GOT3 (cell line): ENCODE measurements at places on chromosomes 11 and 22.

GRCh38 chr22:22838148-22838786 lies 49.3 kb upstream of the IGLL5 start:
- no peak for DNase-seq

DNA sequence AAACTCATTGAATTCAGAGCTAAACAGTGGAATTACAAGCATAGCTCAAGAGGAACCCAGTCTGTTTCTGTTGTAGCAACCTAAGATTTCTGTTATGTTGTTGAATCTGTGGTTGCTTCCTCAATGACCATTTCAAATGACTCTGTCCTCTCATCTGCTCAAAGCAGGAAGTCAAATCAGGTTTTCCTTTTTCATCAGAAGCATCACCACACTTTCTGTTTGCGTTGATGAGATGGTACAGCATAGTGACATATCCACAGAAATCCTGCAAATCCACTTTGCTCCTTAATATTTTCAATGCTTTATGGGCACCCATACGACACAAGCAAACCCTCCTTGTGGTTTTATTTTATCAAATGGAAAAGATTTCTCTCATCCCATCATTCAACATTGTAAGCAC lies 12.6 kb upstream of the UCP2 start:
- no peak for DNase-seq

GRCh38 chr11:65947133-65947532 lies 1.9 kb downstream of the TSGA10IP start:
- no peak for DNase-seq

GRCh38 chr11:119594639-119595249 lies 134.3 kb downstream of the NECTIN1 start:
- no peak for DNase-seq

- no peak for DNase-seq
These were observed 149.3 kb downstream of the FBXO7 start for GRCh38 chr22:32623943-32624342.

DNA sequence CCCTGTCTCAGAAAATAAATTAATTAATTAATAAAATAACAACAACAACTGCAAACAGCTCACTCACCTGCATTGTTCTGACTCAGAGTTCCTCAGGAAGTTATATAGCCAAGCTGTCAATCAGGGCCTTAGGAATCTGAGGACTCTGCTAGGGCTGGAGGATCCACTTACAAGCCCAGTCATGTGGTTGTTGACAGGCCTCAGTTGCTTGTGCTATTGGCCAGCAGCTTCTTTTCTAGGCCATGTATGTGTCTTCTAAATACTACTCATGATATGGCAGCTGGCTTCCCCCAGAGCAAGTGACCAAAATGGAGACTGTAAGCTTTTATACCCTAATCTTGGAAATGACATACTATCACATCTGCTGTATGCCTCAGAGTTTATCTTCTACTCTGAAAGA lies 20.8 kb upstream of the ATP5MG start:
- no peak for DNase-seq

- no peak for DNase-seq
These were observed 290.7 kb upstream of the MPPED2 start for GRCh38 chr11:30876663-30877396.

GRCh38 chr22:33006220-33006954 lies 51.8 kb downstream of the SYN3 start:
- no peak for DNase-seq

DNA sequence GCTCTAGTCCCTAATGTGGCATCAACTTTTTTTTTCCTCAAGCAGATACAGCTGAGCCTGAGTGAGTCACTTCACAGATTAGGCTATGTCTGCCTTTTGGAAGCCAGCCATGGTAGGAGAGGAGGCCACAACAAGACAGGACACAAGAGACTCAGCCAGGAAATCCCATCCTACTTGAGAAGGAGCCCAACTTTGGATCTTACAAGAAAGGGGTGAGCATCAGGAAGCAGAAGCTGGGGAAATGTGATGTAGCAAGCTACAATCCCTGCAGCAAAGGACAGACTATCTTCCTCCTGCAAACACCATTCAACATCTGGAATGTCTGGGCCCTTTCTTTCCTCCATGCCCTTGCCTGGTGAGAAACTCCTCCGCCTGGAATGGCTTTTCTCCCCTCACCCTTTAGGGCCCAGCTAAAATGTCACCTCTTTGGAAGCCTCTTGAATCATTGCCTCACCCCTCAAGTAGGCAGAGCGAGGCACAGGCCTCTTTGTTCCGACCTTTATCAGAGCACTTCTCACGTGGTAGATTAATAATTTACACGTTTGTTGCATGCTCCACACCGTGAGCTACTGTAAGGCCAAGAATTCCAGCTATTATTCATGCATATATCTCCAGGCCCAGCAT lies 156.4 kb upstream of the PITPNB start:
- no peak for DNase-seq

DNA sequence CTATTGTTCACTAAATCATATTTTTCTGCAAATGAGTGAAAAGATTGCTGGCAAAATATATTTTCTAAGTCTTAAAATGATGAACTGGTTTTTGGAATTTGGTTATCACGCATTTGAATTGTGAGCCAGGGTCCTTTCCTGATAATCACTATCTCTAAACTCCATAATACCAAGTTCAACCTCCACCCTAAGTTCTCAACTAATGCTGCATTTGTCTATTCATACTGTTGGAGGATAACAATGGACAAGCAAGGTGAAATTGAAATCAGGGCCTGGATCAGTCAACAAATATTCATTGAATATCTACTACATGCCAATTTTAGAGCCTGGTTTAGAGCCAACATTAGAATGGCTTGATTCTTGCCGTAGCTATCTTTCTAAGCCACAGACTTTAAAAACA lies 4.7 kb upstream of the PCF11 start:
- no peak for DNase-seq

- DNase-seq = no peak
These were observed 83.0 kb downstream of the TMPRSS5 start for GRCh38 chr11:113623114-113623513.

GRCh38 chr11:45833761-45834160 lies 13.5 kb upstream of the CRY2 start:
- no peak for DNase-seq

- no peak for DNase-seq
These were observed 44.1 kb downstream of the RSF1 start for GRCh38 chr11:77776455-77776854.

DNA sequence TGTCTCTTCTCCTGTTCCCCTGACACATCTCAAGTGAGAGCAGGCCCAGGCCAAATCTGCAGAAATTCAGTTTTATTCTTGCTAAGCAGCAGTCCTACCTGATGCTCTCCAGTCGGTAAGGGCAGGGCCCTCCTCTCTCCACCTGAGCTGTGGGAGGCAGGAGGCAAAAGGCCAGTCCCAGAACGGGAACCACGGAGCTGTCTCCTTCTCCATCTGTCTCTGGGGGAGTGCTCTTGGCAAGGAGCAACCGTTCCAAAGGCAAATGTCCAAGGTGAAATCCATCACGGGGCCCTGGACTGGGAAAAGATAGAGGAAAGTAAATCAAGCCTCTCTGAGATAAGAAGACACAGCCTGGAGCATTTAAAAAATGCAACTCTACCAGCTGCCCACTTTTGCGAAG lies 65.2 kb upstream of the CDON start:
- DNase-seq = no peak

DNA sequence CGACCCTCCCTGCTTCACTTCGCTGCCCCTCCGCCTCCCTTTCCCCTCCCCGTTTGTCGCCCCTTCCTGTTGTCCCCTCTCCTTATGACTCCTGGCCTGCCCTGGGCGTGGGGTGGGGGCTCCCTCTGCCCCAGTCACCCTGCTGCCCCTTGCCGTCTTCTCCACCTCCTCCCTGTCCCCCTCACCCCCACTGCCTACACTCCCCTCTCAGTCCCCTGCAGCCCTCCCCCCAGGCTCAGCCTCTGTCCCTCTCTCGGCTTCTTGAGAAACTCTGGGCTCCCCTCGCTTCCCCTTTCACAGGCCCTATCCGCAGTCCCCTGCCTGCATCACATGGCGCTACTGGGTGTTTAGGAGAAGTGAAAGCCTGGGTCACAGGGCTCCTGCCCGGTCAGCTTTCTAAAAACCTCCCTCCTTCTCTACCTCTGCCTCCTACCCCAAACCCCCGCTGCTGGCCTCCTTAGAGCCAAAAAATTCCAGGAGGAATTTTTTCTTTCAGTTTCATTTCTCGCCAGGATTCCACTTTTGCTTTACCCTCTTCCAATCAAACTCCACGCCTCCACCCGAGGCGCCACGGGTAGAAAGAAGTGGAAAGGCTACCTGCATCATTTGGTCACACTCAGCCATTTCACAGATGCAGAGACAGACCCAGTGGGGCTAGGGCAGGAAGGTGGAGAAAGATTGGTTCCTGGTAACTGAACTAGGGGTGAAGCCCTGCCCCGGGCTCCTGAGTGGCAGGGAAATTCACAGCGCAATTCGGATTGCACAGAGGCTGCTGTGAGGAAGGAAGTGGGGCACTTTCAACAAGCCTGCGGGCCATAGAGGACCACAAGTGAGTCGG lies at the start of gene SLC15A3:
SLC15A3 (minus strand) TSS at position 273 of the 838 bp plus-strand sequence. CDS start 625 bp downstream, outside the sequence.
- DNase-seq = no peak

DNA sequence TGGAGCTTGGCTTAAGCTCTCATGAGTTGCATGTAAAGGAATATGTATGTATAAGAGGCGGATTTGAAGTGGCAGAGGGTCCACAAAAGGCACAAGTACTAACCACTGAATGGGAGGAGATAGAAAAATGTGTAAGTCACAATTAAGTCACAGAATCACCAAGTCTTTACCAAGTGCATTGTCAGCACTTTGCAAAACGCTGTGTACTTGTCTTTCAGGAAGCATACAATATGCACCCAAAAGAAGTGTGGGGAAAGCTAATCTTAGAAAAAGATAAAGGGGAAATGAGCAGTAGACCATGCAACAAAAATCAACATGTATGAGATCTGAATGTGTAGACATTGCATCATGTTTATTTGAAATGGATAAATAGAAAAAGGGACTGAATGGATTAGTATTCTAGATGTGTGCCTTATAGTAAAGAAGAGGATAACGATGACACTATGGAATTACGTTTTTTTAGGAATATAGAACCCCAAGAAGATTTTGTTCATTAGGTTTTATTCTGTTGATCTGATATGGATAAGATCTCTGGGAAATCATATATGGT lies 4.5 kb downstream of the CNTF start:
- no peak for DNase-seq
